Activated T-cell treated with anti-CD3 and anti-CD28 coated beads, Interleukin-2, amount 50 U/mL, for 48 hours (primary cell): ENCODE measurements at places on chromosomes 2 and 18.

GRCh38 chr18:79218605-79219190, 149.5 kb downstream of the ATP9B start:
- no peak for DNase-seq

DNA sequence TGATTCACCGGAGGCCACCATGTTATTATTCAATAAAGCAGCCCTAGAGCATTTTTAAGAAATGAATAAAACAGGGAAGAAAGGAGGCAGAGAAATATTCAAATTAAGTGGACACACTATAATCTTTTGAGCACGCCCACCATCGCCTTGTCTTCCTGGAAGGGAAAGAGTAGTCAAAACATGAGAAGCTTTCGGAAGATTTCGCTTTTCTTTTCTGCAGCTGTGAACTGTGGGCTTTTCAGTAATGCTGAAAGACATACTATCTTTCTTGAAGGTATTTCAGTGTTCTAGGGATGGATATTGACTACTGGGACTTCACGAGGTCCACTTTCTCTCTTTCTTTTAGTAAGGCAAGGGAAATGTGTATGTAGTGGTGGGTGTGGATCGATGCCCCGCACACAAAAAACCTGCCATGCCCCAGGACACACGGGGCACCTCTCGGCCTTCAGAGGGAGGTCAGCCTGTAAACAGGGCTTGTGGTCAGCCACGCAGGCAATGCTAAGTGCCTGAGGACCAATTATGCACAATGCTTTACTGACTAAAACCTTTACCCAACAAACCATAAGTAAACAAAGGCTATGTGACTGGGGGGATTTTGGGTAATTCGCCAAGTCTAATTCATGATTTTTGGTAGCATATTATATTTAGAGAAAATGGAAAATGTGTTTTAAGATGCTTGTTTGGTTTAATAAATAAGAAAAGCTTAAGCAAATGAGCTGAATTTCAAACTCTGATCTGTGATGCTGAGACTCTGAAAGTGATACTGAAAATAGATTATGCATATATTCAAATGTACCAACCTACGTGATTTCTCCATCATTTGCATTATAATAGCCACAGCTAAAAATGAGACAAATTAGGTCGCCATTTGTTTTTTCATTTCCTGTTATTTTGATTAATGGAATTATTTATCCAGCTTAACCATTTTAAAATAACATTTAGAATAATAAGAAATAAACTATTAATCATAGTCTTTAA, 130.5 kb downstream of the ZNF516 start:
- DNase-seq, result peak; percentile 51

- no peak for DNase-seq
These were observed 90.8 kb upstream of the MGAT4A start for GRCh38 chr2:98821629-98822135.

DNA sequence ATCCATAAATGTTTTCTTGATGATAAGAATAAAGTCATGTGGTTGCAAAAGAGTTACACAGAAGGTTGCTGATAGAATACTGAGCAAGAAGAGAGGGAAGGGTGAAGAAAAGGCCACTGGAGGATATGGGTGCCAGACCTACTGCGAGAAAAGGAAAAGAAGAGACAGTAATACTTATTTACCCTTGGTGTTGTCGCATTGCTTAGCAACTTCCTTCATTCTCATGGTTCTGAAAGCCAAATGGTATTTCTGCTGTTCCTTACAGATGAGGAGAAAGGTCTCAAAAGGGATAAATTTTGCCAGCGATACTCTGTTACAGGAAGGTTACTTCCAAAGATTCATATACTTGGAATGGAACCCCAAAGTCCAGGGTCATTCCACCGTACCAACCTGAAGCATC, 62.5 kb downstream of the LHCGR start:
- no peak for DNase-seq

- no peak for DNase-seq
These were observed 31.4 kb upstream of the B3GNT7 start for GRCh38 chr2:231364061-231364460.

DNA sequence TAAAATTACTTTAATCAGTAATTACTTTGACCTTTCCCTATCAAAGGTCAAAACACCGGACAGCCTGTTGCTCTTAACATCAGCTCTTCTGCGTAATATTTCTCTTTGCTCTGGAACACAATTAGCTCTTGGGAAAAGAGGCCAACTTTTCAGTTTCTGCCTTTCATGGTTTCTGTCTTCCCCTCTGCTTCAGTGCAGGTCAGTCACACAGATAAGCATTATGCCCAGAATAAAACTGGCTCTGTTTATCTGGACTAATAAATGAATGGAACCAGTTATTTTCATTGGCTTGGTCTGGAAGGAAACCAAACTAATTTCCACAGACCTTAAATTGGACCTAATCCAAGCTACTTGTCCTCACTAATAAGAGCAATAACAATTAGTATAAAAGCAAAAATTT, 26.2 kb upstream of the GALNT3 start:
- no peak for DNase-seq

DNA sequence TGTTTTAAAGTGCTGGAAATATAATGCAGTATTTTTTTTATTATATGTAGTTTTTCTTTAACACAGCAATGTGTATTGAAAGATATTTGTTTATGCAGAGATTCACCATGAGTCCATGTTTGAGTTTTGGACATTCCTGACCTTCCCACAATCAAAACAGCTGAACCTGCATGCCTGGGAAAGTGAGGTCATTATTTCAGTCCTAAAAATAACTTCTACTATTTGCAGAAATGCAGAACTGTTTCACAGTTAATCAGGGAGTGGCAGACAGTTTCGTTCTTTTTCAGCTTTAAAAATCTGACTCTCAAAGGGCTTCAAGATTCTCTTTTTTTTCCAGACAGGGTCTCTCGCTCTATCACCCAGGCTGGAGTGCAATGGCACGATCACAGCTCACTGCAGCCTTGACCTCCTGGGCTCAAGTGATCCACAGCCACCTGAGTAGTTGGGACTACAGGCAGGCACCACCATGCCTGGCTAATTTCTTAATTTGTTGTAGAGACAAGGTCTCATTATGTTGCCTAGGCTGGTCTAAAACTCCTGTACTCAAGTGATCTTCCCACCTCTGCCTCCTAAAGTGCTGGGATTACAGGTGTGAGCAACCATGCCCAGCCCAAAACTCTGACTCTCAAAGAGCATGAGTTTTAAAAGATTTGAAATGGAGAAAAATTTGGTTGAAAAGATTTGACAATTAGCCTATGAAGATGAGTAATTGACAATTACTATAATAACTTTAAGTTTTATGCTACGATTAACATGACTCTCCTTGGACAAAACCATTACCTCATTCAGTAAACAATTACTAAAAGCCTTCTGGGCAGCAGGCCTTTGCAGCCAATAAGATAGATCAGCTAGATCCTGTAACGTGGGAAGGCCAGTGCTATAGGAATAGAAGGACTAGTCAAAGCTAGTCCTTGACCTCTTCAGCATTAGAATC, 5.0 kb upstream of the MYL12B start:
- no peak for DNase-seq

- DNase-seq, result no peak
These were observed 171.6 kb downstream of the PIK3C3 start for GRCh38 chr18:42126586-42126985.
